Activated naive CD4-positive, alpha-beta T cell treated with Interleukin-2 at 50 U/mL for 16 hours (primary cell): ENCODE measurements at places on chromosomes 12 and 14.
A peak's percentile ranks its signal among the peaks of the same experiment; 100 is the strongest.

- DNase-seq, result peak; percentile 54
Measured at GRCh38 chr12:68240975-68241374, 12.4 kb downstream of the IL22 start.

DNA sequence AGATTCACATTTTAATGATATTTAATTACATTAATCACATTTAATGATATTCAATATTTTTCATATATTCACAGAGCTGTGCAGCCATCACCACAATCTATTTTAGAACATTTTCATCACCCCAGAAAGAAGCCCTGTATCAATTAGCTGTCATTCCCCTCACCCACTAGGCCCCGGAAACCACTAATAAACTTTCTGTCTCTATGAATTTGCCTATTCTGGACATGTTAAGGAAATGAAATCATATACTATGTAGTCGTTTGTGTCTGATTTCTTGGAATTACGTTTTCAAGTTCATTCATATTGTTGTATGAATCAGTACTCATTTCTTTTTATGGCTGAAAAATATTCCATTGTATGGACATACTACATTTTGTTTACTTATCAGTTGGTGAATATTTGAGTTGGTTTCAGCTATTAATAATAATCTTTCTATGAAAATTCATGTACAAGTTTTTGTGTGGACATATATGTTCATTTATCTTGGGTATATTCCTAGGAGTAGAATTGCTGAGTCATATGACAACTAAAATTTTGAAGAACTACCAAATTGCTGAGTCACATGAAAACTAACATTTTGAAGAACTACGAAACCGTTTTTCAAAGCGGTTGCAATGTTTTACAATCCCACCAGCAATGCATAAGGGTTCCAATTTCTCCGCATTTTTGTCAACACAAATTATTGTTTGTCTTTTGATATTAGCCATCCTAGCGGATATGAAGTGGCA, 11.7 kb upstream of the OTOGL start:
- no peak for DNase-seq

GRCh38 chr14:30906752-30907658, 32.6 kb downstream of the COCH start:
- no peak for DNase-seq

DNA sequence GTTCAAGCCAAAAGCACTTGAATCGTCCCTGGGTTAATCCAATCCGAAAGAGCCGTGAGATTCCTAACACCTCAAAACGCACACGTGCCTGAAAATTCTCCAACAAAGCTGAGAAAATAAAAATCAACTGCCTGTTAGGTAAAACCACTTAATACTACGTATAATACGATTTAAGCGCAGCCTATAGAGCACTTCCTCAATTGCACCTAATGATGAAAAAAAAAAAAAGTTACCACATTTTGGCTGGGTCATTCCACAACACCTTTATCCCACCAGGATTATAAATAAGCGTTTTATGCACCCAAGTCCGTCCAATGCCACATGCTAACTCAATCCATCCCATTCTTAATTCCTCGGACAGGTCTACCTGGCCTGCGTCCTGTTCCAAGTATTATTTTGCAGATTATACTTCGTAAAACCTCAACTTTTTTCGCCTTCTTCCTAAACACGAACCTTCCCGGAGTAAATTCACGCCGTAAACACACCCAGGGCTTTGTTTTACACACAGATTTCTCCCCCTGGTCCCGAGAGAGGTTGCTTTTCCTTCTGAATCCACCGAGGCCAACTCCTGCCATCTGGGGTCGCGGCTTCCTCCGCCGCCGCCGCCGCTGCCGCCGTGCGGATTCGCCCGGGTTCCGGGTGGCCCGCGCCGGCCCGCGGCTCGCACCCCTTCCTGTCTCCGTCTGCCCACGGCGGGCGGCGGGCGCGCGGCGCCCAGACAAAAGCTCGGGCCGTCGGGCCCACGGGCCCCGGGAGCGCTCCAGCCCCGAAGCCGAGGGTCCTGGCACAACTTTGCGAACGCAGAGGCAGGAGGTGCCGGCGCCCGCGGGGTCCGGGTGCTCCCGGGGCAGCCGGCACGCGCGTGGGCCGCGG, 66.2 kb downstream of the RNF34 start:
- peak; percentile 51 for DNase-seq

- no peak for DNase-seq
Measured at GRCh38 chr14:33352821-33353220, 414.1 kb downstream of the NPAS3 start.

- no peak for DNase-seq
Measured at GRCh38 chr12:95083938-95084337, 10.5 kb upstream of the NR2C1 start.

DNA sequence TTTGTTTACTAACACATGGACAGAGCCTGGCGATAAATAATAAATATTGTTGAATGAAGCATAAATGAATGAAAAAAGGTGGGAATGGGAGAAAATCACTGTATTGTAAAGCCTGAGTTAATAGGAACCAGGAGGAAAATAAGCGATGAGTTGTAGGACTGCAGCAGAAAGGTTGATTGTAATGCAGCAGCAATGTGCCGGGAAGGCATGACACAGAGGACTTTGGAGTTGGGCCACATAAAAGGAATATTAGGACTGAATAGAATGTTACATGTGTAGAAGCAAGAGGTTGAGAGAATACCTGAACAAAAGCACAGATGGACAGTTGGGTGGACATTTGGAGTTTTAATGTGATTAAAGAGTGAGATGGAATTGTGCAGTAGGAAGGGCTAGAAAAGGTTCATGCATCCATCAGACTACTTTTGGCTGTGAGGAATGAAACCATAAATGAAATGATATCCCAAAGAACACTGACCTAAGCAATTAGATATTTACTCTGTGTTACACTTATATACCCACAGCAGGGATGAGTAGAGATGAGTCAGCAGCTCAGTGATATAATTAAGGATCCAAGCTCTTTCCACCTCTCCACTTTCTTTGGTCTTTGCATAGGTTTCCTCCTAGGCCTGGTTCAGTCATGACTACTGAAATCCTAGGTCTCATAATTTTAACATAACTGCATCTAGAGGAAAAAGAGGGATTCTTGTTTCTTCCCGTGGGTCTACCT, 55.4 kb downstream of the CCER1 start:
- no peak for DNase-seq

DNA sequence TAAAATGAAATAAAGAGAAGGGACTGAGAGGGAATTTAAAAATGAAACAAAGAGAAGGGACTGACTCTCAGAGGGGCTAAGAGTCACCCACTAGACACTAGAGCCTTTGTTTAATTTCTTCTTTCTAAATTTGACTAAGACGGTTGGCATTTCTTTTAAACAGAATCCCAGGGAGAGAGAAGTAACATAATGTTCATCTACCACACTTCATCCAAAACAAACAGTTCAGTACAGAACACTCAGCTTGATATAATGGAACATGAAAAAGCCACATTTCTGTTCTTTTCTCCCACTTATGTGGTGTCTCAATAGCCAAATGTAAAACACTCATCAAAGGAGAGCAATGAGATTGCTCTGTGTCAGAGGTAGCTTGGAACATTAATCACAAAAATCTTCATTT, 10.1 kb upstream of the NT5DC3 start:
- DNase-seq, result no peak

DNA sequence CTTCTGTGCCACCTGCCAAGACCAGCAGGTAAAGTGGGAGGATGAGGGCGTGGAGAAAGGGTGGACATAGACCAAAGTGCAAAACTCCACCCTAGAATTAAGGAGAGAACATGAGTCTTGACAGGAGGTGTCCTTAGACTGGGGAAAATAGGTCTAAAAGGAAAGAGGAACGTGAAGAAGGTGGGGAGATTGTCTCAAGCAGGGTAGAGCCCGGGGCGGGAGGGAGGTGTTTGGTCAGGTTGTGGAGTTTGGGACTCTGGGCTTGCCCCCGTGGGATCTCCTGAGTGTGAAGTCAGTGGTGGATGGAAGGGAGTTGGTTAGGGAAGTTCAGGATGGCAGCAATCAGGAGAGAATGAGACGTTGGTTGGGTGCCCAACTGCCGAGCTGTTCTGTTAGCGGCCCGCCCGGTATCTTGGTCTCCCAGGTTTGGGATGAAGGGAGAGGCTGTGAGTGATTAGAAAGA, 386 bp downstream of the DGKA start:
- DNase-seq, result no peak

- no peak for DNase-seq
Measured at GRCh38 chr12:117100851-117101673, 1.8 kb upstream of the TESC start.

GRCh38 chr12:659090-659683, 4.1 kb downstream of the NINJ2 start:
- no peak for DNase-seq

DNA sequence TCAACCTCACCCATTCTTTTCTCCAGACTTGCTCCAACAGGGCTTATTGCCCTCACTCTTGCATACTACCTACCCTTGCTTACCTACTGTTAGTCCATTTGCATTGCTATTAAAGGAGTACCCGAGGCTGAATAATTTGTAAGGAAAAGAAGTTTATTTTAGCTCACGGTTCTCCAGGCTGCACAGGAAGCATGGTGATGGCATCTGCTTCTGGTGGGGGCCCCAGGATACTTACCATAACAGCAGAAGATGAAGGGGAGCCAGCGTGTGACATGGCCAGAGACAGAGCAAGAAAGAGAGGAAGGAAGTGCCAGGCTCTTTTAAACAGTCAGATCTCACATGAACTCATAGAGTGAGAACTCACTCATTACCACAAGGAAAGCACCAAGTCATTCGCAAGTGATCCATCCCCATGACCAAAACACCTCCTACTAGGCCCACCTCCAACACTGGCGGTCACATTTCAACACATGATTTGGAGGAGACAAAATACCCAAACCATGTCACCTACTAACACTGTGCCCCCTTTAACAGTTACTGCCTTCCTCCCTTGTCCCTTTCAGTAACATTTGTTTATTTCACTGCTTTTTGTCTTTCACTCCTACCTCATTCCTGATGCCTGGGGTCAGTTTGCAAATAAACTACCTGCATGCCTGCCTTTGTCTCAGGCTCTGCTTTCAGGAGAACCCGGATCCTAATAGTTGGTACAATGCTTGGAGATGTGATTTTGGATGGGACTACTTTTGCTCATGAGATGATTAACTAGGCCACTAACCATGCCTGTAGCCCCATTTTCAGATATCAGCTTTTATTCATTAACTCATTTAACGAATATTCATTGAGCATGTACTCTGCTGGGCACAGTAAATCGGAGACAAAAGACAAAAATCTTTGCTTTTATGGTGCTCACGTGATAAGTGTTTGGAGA, 41.6 kb upstream of the CSRP2 start:
- DNase-seq, result no peak

GRCh38 chr14:57847096-57847495, 18.8 kb downstream of the SLC35F4 start:
- DNase-seq, result no peak

DNA sequence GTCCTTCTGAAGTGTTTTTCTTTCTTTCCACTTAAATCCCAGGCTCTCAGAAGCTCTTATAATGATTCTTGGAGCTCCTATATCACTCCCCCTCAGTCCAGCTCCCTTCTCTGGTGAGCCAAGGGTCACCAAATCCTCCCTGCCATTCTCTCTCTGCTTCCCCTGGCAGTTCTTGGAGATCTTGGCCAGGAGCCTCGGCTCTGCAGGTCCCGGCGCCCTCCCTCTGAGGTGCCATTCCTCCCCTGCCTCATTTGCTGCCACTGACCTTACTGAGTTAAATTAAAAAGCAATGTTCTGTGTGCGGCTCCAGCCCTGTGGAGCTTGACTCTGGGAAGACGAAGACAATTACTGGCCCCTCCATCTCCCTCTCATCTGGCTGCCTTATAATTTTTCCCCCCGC, 7.0 kb downstream of the CISTR start:
- DNase-seq, result no peak

GRCh38 chr12:49577589-49578315, 9.8 kb upstream of the MCRS1 start:
- no peak for DNase-seq
